ENCODE measurements at places on chromosomes 2 and 18. TPM values are rescaled to one million over a fixed set of nuclear protein-coding genes. Genes with fewer than 3 reads are reported as not detected.

DNA sequence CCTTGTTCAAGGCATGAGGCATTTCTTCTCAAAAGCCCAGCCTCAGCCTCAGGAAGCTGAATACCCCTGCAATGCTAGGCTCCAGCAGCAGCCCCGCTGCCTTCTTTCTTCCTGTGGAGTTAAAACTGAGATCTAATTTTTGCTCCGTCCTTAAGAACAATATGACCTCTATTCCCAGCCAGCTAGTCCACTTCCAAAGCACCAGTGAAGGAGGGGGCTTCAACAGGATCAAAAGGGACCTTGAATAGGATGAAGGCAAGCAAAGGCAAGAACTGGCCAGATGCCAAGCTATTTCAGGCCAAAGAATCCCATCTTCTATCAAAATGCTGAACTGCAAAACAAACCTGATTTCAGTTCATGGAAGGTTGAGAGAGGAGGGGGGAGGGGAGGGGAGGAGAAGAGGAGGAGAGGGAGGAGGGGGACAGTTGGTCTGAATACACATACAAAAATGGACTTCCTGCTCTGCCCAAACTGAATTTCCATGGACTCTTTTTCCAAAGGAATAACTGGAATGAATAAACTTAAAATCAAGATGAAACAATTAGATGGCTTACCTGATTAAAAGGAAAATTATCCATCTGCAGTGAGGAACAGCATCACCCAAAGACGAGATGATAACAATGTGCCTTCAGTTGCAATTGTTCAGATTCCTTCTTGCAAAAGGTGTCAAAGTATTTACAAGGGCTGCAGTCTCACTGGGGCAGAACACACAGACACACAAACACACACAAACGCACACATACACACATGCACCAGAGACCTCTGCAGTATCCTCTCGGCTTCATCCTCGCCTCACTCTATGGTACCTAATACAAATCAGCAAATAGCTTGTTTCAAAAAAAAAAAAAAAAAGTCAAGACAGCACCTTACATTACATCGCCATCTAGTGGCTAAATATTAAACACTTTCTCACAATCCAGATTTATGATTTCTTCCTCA is at the start of gene SCN1A:
TSS of gene SCN1A (minus strand) at position 804 of the 939 bp plus-strand sequence. CDS start 54,399 bp downstream, outside the sequence.
- no peaks in the 10 kb centered on the region for H3K4me1 ChIP-seq
- H3K27ac ChIP-seq: peak within 1 kb of the TSS; percentile 30
- DNase-seq: peak; percentile 67
- no peak within 1 kb of the TSS for H3K4me3 ChIP-seq

- DNase-seq: peak; percentile 72
- H3K27ac ChIP-seq: no peak overlapping the region
- H3K4me1 ChIP-seq: no peaks in the 10 kb centered on the region
- no peaks in the 10 kb centered on the region for H3K27me3 ChIP-seq
Observed at GRCh38 chr18:79826966-79827365, 29.2 kb downstream of the KCNG2 start.

DNA sequence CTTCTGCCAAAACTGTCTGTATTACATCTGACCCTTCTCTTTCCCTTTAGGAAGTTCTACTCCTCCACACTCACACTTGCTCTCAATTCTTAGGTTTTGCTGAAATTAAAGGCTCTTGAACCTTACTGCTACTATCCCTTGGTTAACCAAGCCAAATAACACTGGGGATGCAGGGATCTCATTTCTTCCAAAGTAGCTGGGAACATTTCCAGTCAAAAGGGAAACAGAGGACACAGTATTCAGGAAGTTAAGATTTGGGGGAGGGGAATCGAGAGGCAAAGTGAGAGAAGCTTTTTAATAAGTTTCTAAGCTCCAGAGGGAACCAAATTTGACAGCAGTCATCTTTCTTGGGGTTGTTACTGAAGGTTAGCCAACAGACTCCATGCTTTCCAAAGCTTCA is 6.2 kb downstream of the SEPTIN2 start:
- no peaks in the 10 kb centered on the region for H3K4me1 ChIP-seq
- H3K36me3 ChIP-seq: peaks cover 69% of the 10 kb centered on the region
- no peak overlapping the region for H3K27ac ChIP-seq

- H3K27me3 ChIP-seq: no peaks in the 10 kb centered on the region
- peaks cover 11% of the 10 kb centered on the region for H3K36me3 ChIP-seq
- no peak overlapping the region for H3K27ac ChIP-seq
Observed at GRCh38 chr2:174797781-174798276, 33.6 kb upstream of the CHRNA1 start.

The TRAK2 gene
- total RNA-seq: 14.8 TPM

The LOXL3 gene
- 6.9 TPM for total RNA-seq

GRCh38 chr2:188776634-188777033 is 197.5 kb upstream of the COL3A1 start:
- no peak overlapping the region for H3K27ac ChIP-seq
- no peaks in the 10 kb centered on the region for H3K27me3 ChIP-seq
- no peaks in the 10 kb centered on the region for H3K36me3 ChIP-seq
- DNase-seq: no peak
- no peaks in the 10 kb centered on the region for H3K4me1 ChIP-seq
- no peak overlapping the region for H3K4me3 ChIP-seq

Measured in endodermal cell (in vitro differentiated cells).